AG09309 (cell line): ENCODE measurements at places on chromosomes 7 and 10.

GRCh38 chr10:5234106-5234860 lies 37.6 kb downstream of the AKR1C4 start:
- DNase-seq = peak; percentile 52

DNA sequence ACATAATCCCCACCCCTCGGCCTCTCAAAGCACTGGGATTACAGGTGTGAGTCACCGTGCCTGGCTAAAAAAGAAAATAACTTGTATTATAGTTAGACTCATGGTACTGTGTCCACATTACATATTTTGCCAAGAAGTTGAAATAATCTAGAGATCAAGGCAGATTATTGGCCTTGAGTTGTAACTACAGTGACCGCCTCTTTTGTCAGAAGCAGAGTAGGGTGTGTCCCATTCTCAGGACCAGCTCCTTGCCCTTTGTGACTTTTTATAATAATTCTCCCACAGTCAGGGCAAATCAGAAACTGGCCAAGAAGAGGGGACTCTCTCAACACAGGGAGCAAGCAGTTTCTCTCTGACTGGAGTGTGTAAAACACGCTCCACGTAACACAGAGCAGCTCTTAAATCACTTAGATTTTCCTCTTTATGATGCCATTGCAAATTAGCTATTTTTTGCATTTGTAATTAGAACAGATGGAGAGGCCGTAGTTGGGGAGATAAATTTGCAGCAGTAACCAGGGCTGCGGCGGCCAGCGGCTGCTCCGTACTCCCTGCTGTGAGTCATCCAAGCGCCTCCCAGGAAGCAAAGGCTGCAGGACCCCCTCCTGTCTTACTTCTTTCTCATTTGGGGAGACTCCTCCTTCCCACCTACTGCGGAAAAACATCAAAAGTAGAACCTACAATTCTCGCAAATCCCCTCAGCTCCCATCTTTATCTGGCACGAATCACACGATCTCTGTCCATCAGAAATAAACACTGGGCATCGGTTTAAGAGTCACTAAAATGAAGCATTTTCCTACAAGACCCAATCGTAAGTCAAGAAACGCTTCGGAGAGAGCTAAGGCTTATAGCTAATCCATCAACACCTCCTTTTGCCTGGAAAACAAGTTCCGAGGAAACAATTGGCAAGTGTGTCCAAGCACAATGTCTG lies 32.1 kb upstream of the MSRB2 start:
- no peak for DNase-seq

GRCh38 chr10:55351431-55351830 lies 550.4 kb upstream of the PCDH15 start:
- DNase-seq = no peak

DNA sequence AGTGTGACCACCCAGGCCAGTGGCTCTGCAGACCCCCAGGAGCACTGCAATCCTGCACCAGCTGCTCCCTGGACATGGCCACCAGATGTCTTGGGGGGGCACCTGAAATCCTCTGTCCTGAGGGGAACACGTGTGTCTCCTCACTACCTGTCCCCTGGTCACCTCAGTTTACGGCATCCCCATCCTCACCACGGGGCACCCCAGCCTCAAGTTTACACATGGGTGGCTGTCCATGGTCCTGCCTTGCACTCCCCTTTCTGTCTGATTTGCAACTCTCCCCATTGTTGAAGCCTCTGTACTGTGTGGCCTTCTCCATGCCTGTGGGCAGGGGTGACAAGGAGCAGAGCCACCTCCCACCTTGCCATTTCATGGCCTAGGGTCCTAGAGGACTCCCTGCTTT lies 67.2 kb downstream of the RAMP3 start:
- DNase-seq = no peak

DNA sequence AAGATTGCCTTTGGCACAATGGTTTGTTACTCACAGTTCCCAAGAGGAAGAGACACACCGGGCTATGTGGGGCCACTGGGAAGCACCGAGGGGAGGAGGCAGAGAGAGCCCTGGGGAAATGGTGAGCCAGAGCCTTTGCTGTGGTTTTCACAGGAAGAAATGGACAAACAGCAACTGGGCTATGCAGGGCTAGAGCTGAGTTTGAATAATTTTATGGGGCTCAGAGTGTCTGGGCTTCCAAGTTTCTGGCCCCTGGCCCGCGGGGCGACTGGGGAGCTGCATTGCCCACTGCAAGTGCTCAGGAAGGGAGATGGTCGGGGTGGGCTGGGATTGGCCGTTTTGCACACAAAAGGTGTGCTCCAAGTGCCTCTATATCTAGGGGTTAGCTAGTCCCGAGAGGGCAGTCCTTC lies 92.6 kb downstream of the CHST15 start:
- peak; percentile 31 for DNase-seq

DNA sequence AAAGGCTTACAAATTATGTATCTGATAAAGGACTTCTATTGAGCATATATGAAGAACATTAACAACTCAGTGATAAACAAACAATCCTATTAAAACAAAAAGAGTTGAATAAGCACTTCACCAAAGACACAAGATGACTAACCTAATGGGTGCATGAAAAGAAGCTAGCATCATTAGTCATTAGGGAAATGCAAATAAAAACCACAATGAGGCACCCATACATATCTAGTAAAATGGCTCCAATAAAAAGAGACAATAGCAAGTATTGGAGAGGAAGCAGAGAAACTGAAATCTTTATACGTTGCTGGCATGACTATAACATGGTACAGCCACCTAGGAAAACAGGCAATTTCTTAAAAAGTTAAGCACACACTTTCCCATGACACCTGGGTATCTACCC lies 77.6 kb upstream of the ZMIZ1 start:
- DNase-seq = no peak

DNA sequence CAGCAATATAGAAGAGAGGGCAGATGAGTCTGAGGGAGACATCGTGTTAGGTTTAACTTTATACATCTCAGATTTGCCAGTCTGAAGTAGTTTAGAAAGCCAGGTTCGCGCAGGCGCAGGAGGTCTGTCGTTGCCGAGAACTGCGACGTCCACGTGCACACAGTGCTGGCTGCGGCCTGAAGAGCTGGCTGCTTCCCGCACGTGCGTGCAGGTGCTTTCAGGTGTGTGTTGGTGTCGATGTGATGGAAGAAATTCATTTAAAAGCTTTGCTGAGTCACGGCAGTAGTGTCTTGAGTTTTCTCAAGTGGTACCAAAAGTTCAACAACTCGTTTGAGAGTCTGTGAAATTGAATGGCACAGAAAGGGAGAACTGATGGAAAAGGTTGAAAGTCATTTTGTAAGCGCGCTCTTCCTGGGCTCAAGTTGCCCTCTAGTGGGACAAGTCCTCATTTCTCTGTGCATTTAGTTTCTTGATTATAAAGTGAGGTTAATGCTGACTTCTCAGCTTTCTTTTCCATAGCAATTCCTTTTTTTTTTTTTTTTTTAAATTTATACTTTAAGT lies 18.6 kb downstream of the WDR37 start:
- no peak for DNase-seq

- DNase-seq = no peak
These were observed 27.8 kb upstream of the ITGB8 start for GRCh38 chr7:20302891-20303290.

GRCh38 chr7:72057796-72058195 lies 354.3 kb downstream of the CALN1 start:
- DNase-seq = no peak

- DNase-seq = peak; percentile 67
These were observed 17.8 kb upstream of the LCOR start for GRCh38 chr10:96814264-96814663.

- no peak for DNase-seq
These were observed 188.8 kb upstream of the SVIL start for GRCh38 chr10:29823553-29824080.

- no peak for DNase-seq
These were observed 36.0 kb upstream of the DNAJB12 start for GRCh38 chr10:72390764-72391163.

GRCh38 chr7:34569975-34570699 lies 87.9 kb upstream of the NPSR1 start:
- no peak for DNase-seq
